ENCODE measurements at places on chromosomes 4 and X.

GRCh38 chr4:10746371-10747171 lies 62.0 kb upstream of the CLNK start:
- no peak for DNase-seq

DNA sequence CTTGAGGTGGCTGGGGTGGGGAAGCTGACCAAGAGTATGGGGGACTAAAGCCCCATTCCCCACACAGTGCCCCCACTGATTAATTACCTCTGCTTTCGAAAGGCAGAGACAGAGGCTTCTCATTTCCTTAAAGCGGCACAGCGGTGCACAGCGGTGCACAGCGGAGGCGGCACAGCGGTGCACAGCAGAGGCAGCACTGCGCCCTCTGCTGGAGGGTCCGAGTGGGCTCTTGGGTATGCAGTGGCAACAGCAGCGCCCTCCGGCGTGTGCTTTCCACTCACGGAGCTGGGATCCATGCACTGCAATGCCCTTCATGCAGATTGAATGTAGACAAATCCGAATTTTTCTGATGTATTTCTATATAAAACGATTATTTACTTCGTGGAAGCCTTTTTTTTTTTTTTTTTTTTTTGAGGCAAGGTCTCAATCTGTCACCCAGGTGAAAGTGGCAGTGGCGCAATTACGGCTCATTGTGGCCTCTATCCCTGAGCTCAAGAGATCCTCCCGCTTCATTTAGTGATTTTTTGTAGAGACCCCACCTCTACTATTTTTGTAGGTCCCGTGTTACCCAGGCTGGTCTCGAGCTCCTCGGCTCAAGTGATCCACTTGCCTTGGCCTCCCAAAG lies 19.7 kb upstream of the PRPS2 start:
- peak; percentile 88 for DNase-seq

GRCh38 chrX:13283950-13284546 lies 35.8 kb downstream of the ATXN3L start:
- DNase-seq, result no peak

- DNase-seq, result no peak
These were observed 114.9 kb downstream of the VSIG4 start for GRCh38 chrX:65925005-65925404.

GRCh38 chr4:56416349-56416748 lies 19.1 kb downstream of the PPAT start:
- no peak for DNase-seq

DNA sequence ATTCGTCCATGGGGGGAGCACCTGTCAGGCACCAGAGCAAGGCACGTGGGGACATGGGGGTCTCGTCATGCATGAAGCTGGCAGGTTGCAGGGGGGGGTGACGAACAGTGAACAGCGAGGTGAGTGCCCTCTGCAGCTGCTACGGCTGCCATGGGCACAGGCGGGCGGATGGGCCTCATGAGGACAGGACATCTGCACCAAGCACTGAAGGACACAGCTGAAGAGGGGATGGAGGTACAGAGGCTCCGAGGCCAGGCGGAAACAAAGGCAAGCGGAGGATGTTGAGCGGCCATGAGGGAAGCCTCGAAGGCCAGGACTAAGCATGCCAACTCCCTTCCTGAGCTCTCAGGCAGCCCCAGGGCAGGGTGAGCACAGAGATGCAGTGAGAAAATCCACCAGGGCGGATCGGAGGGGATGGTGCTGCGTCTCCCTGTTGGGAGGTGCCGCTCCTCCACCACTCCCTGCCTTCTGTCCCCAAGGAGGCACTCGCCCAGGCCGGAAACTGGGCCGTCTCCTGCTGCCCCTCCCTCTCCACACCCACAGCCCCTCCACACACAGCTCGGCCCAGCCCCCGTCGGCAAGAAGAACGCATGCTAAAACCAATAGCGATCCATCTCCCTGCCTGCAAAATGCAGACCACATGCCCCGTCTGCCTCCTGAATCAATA lies 24.6 kb downstream of the ABLIM2 start:
- DNase-seq, result no peak

GRCh38 chr4:188300385-188300784 lies 161.1 kb downstream of the TRIML1 start:
- DNase-seq, result no peak
